ENCODE measurements at places on chromosomes 13 and 19. TPM values are rescaled to one million over a fixed set of nuclear protein-coding genes. Genes with fewer than 3 reads are reported as not detected.

Gene TTC9B
- total RNA-seq = not detected

Gene FGF9
- total RNA-seq = 0.65 TPM

GRCh38 chr19:41328157-41328841 lies 18.3 kb downstream of the CCDC97 start:
- H3K4me1 ChIP-seq = peaks cover 36% of the 10 kb centered on the region
- H3K36me3 ChIP-seq = peaks cover 7% of the 10 kb centered on the region
- no peak overlapping the region for H3K4me3 ChIP-seq
- no peak for DNase-seq
- no peaks in the 10 kb centered on the region for H3K27me3 ChIP-seq

DNA sequence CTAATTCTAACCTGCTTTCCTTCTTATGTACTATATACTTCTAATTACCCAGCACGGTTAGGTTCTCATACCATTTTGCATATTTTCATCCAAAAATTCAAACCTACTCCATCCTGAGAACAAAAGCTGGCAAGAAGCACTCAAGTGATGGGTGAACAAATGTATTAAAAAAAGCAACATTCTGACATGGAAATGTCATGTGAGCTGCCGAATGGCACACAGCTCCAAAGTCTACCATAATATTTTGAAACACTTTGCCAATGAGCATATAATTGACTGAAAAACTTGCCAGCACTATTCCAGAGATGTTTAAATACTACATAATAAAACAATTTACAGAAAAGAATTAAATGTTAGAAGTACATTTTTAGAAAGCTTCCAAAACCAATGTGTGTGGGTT lies 274.6 kb downstream of the ENOX1 start:
- peaks cover 8% of the 10 kb centered on the region for H3K4me1 ChIP-seq
- no peak overlapping the region for H3K27ac ChIP-seq
- H3K4me3 ChIP-seq = no peak overlapping the region
- no peaks in the 10 kb centered on the region for H3K27me3 ChIP-seq

- H3K4me3 ChIP-seq = peak overlapping the region; percentile 77
- DNase-seq = no peak
- H3K4me1 ChIP-seq = peaks cover 22% of the 10 kb centered on the region
- H3K36me3 ChIP-seq = no peaks in the 10 kb centered on the region
- H3K27me3 ChIP-seq = no peaks in the 10 kb centered on the region
Observed at GRCh38 chr19:17302391-17303166, 646 bp downstream of the ABHD8 start.

Gene FUT6
- total RNA-seq = not detected
